ENCODE measurements at places on chromosomes 12 and 14.

DNA sequence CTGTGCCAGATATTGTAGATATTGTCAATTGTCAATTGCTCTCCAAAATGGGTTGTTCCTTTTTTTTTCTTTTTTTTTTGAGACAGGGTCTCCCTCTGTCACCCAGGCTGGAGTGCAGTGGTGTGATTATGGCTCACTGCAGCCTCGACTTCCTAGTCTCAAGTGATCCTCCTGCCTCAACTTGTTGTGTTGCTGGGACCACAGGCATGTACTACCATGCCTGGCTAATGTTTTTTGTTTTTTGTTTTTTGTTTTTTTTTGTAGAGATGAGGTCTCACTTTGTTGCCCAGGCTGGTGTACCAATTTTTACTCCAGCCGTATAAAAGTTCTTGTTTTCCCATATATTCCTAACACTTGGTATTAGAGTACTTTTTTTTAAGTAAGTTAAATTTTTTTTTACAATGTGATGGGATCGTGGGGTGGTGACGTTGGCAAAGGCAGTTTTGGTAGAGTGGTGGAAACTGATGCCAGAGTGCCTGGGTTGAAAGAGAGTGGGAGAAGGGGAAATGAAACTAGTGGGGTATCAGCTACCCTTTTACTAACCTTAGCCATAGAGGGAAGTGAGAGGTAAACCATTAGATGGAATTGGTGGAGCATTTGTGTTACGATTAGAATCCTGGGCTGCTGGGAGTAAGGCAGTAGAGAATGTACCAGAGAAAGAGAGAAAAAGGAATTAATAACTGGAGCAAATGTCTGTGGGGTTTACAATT lies 33.0 kb upstream of the CFAP54 start:
- no peak for DNase-seq

DNA sequence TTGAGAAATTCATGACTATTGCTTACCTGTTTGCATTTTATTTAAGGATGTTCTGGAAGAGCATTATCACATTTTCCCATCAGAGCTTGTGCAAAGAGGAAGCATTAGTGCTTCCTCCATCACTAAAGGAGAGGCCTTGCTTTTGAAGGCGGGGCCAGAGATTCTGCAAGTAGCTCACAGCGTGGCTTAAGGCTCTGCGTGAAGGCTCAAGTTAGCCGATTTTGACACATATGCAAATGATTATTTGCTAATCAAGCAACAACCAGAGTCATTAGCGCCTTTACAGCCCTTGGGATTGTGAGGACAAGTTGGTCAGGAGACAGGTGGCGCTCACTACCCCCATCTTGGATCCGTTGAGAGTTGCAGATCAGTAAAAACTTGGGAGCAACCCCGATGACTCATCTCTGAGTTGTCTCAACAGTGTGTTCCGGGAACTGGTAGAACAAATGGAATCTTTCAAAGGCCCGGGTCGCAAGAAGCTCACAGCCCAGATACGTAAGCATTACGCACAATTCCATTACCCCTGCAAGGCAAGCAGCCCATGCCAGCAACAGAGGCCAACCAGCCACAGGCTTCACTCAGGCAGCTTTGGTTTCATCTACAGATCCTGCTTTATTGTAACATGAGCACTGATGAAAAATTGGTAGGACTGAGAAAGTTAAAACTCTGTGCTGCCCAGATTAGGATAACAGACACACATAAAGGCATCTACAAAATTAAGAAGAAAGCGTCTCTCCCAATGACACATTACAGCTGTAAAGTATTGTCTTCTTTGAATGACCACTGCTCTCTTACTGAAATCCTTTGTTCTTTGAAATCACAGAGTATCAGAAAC lies 34.9 kb upstream of the SPTSSA start:
- DNase-seq: no peak

- DNase-seq: no peak
Observed at GRCh38 chr14:76902591-76902990, 76.4 kb downstream of the LRRC74A start.

DNA sequence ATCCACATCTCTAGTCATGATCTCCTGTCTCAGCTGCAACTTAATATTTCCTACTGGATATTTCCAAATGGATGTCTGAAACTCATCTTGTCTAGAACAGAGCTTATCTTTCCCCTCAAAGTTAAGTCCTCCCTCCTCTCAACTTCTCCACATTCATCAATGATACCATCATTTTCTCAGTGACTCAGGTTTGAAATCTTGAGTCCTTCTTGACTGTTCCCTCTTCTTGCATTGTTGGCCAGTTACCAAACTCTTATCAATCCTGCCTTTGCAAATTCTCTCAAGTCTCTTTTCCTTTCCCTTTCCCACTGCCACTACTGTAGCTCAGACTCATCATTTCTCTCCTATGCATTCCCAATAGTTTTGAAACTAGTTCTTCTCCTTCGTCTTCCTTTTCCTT lies 14.3 kb upstream of the CHURC1 start:
- DNase-seq: no peak

- no peak for DNase-seq
Observed at GRCh38 chr12:1828856-1829255, 8.5 kb downstream of the LRTM2 start.

DNA sequence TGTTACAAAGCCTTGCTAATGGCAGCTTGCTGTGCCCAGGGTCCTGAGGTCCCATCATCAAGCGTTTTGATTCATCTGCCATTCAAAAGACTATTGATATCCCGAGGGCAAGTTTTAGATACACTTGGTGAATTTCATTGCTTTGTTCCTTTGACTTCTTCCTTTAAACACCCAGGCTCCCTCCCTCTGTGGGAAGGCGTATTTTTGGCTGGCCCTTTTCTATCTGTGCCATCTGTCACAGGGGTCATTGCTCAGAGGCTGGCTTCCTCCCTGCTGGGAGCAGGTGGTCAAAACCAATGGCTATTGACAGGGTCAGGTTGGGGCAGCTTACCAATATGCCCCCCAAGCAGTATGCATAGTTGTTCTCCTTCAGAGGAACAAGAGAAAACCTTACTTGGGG lies 40.0 kb downstream of the SCN8A start:
- no peak for DNase-seq

GRCh38 chr14:55097881-55098560 lies 31.0 kb upstream of the LGALS3 start:
- no peak for DNase-seq
